Activated naive CD8-positive, alpha-beta T cell treated with anti-CD3 and anti-CD28 coated beads for 36 hours (primary cell): ENCODE measurements at places on chromosomes 7 and 10. TPM values are rescaled to one million over a fixed set of nuclear protein-coding genes. Genes with fewer than 3 reads are reported as not detected.

Gene CTAGE15
- total RNA-seq: 0.20 TPM

DNA sequence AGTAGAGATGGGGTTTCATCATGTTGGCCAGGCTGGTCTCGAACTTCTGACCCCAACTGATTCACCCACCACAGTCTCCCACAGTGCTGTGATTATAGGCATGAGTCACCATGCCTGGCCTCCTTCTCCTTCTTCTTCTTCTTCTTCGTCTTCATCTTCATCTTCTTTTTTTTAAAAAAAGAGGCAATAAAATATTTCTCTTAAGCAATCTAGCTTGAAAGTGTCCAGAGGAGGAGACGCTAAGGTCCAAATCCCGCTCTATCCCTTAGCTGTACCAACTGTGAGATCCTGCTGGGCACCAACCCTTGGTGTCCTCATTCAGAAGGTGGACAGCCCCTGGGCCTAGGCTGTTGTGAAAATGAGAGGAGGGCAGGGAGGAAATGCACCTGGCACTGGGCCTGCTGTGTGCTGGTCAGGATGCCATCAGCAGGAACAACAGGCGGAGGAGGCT is 13.9 kb upstream of the PSAP start:
- H3K27me3 ChIP-seq: no peaks in the 10 kb centered on the region
- DNase-seq: no peak
- H3K27ac ChIP-seq: no peak overlapping the region
- H3K4me1 ChIP-seq: peaks cover 12% of the 10 kb centered on the region

DNA sequence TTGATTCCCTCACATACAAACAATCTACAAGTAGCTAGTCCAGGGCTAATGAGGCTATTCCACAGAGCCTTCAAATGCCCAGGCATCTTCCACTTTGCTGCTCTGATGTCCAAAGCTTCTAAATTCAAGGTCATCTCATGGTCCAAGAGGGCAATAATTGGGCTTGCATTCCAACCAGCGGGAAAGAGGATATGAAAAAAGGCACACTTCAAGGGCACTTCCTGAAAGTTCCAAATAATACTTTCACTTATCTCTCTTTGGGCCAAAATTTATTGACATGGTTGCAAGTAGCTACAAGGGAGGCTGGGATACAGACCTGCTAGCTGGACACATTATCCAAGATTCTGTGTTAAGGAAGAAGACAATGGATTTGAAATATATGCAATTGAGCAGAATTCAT is 25.2 kb upstream of the APBB1IP start:
- H3K36me3 ChIP-seq: no peaks in the 10 kb centered on the region
- no peak overlapping the region for H3K4me3 ChIP-seq
- peaks cover 2% of the 10 kb centered on the region for H3K4me1 ChIP-seq
- no peak for DNase-seq

DNA sequence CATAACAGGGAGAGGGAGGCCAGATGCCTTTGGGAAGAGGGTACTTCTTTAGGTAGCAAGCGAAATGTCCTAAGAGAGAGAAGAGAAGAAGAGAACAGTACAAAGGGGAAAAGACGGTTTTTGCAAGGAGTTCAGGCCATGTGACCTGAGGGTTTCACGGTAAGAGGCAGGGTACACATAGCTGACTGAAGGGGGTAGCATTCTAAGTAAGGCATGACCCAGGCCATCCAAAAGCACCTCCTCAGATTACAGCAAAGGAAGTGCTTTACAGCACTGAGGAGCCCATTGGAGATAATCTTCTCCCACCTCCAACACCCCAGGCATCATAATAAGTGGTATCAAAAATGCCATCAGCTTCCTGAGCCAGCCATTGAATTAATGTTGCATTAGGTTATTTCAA is 258.2 kb upstream of the NPY start:
- no peak overlapping the region for H3K4me3 ChIP-seq
- H3K4me1 ChIP-seq: no peaks in the 10 kb centered on the region
- no peak for DNase-seq

- no peaks in the 10 kb centered on the region for H3K36me3 ChIP-seq
- no peak for DNase-seq
- no peaks in the 10 kb centered on the region for H3K27me3 ChIP-seq
These were observed 50.6 kb downstream of the PTPRN2 start for GRCh38 chr7:158536871-158537515.

- H3K4me1 ChIP-seq: no peaks in the 10 kb centered on the region
- H3K27ac ChIP-seq: no peak overlapping the region
- H3K4me3 ChIP-seq: no peak overlapping the region
These were observed 599.5 kb downstream of the ARL4A start for GRCh38 chr7:13286916-13287315.
